ENCODE measurements at places on chromosomes 16 and 17.

- DNase-seq, result peak; percentile 68
Measured at GRCh38 chr17:1474402-1475189, 17.9 kb downstream of the MYO1C start.

GRCh38 chr16:8370374-8371270 lies 219.7 kb downstream of the TMEM114 start:
- DNase-seq, result no peak

DNA sequence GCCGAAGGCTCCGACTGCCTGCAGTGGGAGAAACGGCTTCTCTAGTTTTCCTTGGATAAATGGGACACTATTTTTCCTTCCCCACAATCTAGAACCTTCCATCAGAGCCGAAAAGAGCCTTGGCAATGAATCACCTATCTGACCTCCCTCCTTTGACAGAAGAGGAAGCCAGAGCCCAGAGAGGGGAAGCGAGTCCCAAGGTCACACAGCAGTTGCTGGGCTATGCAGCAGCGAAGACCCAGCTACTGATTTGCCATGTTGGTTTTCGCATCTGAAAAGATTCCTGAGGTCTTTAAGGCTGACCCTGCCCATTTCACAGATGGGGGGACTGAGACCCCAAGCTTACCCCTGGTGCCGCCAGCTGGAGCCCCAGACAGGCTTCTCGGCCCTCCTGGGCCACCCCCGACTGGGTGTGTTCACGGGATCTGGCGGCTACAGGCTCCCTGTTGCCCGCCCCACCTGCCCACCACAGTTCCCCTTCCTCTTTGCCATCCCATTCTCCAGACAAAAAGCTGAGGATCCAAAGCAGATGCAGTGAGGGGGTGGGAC lies 45.9 kb downstream of the RAI1 start:
- no peak for DNase-seq

- DNase-seq, result no peak
Measured at GRCh38 chr16:62870554-62870953, 834.3 kb upstream of the CDH8 start.

- DNase-seq, result no peak
Measured at GRCh38 chr17:81558941-81559806, 7.0 kb upstream of the FAAP100 start.

DNA sequence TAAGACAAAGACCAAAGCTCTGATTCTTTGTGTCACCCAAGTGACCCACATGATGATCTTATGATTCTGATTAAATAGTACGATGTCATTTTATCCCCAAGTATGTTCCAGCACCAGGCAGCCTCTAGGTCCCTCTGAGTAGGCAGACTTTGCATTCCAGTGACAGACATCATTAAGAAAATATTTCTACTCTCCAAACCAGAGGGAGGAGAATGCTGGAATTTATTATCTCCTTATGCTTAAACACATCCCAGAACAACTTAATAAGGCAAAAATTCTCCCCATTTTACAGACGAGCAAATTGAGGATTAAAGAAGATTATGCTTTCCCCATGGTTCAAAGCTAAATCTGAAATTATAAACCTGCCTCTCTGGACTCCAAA lies 192.8 kb upstream of the CDH11 start:
- no peak for DNase-seq

- no peak for DNase-seq
Measured at GRCh38 chr16:69131839-69132423, 457 bp downstream of the CHTF8 start.

- no peak for DNase-seq
Measured at GRCh38 chr17:77736721-77737120, 221.8 kb upstream of the TNRC6C start.

DNA sequence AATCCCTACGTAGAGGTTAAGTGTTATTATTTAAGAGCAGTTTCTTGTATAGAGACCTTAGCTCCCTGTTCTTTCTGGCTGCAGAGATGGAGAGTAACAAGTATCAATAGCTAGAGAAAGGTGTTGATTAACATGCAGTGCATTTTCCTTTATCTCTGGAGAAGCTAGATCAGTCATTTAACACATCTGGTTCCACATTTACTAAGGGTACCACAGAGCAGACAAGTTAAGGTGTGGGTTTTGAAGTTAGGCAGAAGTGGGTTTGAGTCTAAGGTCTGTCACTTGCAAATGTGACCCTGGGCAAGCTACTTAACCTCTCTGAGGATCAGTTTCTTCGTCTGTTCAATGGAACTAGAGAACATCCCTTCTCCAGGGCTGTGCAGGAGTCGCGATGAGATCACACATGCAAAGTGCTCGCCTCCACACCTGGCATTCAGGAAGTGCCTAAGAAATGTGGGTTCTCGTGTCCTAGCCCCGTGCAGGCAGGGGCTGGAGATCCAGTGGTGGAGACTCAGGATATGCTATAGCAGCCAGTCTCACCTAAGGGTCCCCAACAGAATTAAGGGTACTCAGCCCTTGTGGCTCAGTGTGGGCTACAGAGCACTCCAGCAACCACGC lies 224.4 kb downstream of the XYLT1 start:
- no peak for DNase-seq

DNA sequence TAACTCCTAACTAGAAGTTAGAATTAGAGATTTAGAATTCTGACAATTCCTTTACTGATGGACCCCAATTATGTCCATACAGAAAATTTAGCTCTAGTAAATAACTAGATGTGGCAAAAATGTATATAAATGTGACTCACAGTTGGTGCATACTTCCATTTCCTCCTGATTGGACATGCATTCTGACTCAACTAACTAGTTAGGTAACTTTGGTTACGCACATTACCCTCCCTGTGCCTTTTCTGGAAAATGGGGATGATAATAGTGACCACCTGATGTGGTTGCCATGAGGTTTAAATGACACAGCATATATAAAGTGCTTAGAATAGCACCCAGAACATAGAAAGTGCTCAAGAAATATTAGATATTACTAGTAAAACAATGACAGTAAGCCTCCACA lies 550.0 kb upstream of the SALL1 start:
- no peak for DNase-seq

GRCh38 chr17:17938388-17939107 lies 33.7 kb downstream of the TOM1L2 start:
- DNase-seq, result no peak

DNA sequence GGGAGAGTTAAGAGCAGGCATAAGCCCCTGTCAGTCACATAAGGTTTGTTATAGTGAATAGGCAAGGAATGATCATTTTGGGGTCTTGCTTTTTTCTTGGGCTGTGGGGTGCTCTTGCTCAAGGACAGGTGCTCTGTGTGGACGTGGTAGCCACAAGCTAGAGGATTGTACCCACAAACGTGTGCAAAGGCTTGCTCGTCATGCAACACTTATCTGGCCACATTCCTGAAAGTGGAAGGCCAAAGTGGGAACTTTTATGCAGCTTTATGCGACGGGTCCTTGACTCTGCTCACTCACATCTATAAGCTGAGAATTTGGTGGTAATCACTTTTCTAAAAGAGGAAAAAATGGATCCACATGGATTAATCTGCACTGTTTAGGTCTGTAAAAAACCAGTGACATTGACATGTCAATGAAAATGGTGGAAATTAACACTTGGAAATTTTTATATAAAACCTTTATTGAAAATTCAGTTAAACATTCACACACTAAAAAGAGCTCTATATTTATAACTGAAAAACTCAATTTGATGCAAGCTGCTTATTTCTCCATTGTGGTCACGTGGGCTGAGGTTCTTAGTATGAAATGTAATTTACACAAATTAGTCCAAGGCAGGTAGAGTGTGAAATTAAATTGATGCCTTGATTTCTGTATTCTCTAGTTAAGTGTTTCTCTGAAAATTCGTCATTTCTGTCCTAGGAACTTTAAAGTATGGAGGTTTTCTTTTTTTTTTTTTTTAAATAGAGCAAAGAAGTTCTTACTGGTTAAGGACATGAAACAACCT lies 162.3 kb downstream of the MSI2 start:
- DNase-seq, result no peak

GRCh38 chr17:27490391-27490790 lies 34.1 kb downstream of the KSR1 start:
- no peak for DNase-seq

- DNase-seq, result no peak
Measured at GRCh38 chr16:3889059-3889458, 8.5 kb upstream of the CREBBP start.

GRCh38 chr16:49280841-49281371 lies 732 bp downstream of the CBLN1 start:
- DNase-seq, result no peak

DNA sequence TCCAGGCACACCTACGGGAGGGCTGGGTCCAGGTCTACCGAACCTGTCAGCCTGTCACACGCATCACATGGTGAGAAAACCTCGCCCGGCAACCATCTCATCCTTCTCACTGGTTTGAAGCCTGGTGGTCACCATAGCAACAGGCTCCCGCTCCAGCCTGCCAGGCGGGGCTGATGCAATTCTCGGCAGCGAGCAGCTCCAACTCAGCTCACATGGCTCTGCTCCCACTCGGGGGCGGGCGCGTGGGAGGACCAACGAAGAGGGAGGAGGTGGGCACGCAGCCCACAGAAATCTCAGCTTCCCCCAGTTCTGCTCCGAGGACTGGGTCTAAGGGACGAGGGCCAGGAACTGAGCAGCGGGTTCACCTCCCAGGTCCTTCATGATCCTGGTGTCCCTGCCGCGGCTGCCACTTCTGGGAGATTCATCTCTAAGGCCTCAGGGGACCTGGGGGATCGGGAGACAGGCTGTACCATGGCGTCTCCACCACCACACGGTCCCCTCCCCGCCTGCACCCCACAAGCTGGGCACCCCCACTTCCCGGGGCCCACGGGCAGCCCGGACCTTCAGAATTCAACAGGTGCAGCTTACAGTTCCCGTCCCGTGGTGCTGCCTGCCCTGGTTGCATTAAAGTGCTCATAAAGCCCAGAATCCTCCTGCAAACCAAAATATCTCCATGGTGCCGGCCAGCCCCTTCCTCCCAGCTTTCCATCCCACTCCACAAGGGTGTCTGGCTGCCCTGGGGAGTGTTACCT lies 25.8 kb downstream of the ABR start:
- no peak for DNase-seq

GRCh38 chr16:89574681-89575246 lies 794 bp upstream of the CPNE7 start:
- peak; percentile 39 for DNase-seq

GRCh38 chr17:27207073-27207513 lies 86.8 kb upstream of the WSB1 start:
- DNase-seq, result no peak

DNA sequence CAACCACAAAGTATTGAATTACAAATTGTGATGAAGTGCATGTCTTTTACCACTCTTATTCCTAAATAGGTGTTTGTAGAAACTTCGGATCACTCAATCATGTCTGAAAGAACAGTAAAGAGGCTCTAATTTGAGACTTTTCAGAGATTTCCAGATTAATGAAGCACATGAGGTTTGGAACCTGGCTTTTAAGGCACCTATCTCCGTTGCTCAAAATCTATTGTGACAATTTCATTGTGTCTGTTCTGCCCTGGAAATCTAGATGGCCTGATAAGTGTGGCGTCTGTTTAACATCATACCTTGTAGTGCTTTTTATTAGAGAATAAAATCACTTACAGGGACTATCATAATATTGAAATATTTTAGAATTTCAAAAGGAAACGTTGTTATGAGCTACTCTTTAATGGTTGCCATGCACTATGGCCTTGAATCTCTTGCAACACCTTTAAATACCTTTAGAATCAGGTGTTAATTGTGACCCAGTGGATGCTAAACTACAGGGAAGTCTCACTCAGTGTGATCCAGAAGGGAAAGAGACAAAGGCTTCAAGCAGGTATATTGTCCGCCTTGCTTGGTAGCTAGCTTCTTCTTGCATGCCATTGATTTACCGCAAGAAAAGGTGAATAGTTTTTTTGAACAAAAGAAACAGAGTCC lies 210.3 kb downstream of the CNTNAP4 start:
- DNase-seq, result no peak

- DNase-seq, result no peak
Measured at GRCh38 chr17:52306314-52306713, 147.8 kb upstream of the CA10 start.

DNA sequence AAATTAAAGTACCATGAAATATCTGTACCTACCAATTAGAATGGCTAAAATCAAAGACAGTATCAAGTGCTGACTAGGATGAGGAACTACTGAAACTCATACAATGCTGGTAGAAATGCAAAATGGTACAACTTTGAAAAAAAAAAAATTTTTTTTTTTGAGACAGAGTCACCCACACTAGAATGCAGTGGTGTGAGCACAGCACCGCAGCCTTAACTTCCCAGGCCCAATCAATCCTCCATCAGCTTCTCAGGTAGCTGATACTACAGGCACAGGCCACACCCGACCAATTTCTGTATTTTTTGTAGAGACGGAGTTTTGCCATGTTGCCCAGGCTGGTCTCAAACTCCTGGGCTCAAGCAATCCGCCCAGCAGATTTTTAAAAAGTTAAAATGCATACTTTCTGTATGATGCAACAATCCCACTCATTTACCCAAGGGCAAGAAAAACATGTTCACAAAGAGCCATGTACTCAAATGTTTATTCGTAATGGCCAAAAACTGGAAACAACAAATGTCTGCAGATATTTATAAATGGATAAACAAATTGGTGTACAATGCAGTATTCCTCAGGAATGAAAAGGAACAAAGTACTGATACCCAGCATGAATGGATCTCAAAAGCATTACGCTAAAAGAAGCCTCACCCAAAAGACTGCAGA lies 8.7 kb downstream of the SMURF2 start:
- DNase-seq, result no peak

GRCh38 chr16:17031484-17032268 lies 439.1 kb downstream of the XYLT1 start:
- DNase-seq, result no peak

GRCh38 chr17:28963841-28964240 lies 12.5 kb upstream of the PHF12 start:
- DNase-seq, result no peak

DNA sequence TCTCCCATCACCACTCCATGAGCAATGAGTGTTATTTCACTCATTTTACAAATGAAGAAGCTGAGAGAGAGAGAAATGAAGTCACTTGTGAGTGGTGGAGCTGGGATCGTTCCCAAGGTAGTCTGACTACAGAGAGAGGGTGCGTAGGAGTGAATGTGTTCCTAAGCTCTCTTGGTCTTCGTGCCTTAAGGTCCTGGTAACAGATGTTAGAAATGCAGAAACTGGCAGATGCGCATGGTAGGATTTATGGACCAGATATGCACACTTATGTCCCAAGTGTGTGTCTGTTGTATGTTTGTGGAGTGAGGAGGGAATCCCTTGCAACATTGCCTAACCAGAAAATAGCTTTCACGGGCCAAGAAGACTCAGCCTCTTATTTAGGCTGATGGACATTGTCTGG lies 93.2 kb upstream of the ZNF469 start:
- DNase-seq, result no peak

DNA sequence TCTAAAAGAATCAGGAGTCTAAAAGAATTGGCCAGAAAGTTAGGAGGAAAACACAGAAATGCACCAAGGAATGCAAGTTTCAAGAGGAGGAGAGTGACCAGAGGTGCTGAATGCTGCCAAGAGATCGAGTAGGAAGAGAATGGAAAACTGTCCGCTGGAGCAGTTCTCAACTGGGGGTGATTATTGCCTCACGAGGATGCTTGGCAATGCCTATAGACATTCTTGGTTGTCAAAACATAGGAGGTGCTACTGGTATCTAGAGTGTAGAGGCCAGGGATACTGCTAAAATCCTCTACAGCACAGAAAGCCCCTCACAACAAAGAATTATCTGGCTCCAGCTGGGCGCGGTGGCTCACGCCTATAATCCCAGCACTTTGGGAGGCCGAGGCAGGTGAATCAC lies 82.1 kb upstream of the NOL11 start:
- DNase-seq, result no peak

- DNase-seq, result no peak
Measured at GRCh38 chr16:71426069-71426879, 15.6 kb downstream of the TLE7 start.
